ENCODE measurements at places on chromosomes 2 and 18. TPM values are rescaled to one million over a fixed set of nuclear protein-coding genes. Genes with fewer than 3 reads are reported as not detected.

MIB1 gene
- 62.0 TPM for total RNA-seq

FBXO36 gene
- total RNA-seq, result 2.6 TPM

SMARCAL1 gene
- 11.0 TPM for total RNA-seq

COPS7B gene
- total RNA-seq, result 31.8 TPM

VIL1 gene
- total RNA-seq, result not detected

SPATA3 gene
- total RNA-seq, result not detected

C2orf68 gene
- 33.5 TPM for total RNA-seq

CHRND gene
- total RNA-seq, result not detected

HAAO gene
- 3.1 TPM for total RNA-seq

ACMSD gene
- total RNA-seq, result not detected

LDLRAD4 gene
- total RNA-seq, result 48.6 TPM

TRPM8 gene
- total RNA-seq, result not detected

COLEC12 gene
- 20.2 TPM for total RNA-seq

All from uterus (tissue), 4 donors.